ENCODE measurements at places on chromosomes 4 and X.

GRCh38 chr4:15003891-15004738, 1.8 kb downstream of the CPEB2 start:
- H3K4me3 ChIP-seq: peak overlapping the region; percentile 86
- DNase-seq: no peak
- no peaks in the 10 kb centered on the region for H3K27me3 ChIP-seq
- peak overlapping the region; percentile 88 for H3K27ac ChIP-seq
- H3K4me1 ChIP-seq: peaks cover 3% of the 10 kb centered on the region

GRCh38 chrX:150870487-150871340, 27.8 kb downstream of the CD99L2 start:
- peak; percentile 37 for DNase-seq
- no peaks in the 10 kb centered on the region for H3K36me3 ChIP-seq
- no peak overlapping the region for H3K4me3 ChIP-seq
- peaks cover 3% of the 10 kb centered on the region for H3K4me1 ChIP-seq
- H3K27ac ChIP-seq: no peak overlapping the region

- H3K36me3 ChIP-seq: no peaks in the 10 kb centered on the region
- no peak for DNase-seq
- H3K4me3 ChIP-seq: no peak overlapping the region
- no peaks in the 10 kb centered on the region for H3K27me3 ChIP-seq
- H3K27ac ChIP-seq: no peak overlapping the region
These were observed 21.8 kb upstream of the JADE1 start for GRCh38 chr4:128787509-128788311.

- DNase-seq: no peak
- H3K4me1 ChIP-seq: no peaks in the 10 kb centered on the region
- no peaks in the 10 kb centered on the region for H3K27me3 ChIP-seq
- no peak overlapping the region for H3K27ac ChIP-seq
- H3K4me3 ChIP-seq: no peak overlapping the region
These were observed 94.4 kb downstream of the SCD5 start for GRCh38 chr4:82704156-82704555.

DNA sequence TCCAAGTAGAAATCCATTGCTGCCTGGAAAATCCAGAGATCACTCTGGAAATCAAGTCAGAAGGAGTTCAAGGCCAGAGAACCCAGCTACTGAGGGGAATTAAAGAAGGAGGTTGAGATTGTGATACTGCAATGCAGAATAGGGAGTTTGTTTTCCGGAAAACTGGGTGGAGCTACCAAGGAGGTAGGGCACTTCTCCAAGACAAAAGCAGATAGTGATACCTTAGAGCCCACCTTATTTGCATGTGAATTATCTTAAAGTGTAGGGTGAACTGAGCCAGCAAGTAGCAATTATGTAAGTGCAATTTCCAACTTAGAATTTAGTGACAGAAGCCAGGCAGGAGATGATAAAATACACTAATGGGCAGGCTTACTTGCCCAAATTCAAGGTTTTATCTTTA, 178.9 kb downstream of the MID1 start:
- no peak overlapping the region for H3K27ac ChIP-seq
- DNase-seq: no peak
- H3K36me3 ChIP-seq: no peaks in the 10 kb centered on the region
- H3K4me1 ChIP-seq: no peaks in the 10 kb centered on the region

DNA sequence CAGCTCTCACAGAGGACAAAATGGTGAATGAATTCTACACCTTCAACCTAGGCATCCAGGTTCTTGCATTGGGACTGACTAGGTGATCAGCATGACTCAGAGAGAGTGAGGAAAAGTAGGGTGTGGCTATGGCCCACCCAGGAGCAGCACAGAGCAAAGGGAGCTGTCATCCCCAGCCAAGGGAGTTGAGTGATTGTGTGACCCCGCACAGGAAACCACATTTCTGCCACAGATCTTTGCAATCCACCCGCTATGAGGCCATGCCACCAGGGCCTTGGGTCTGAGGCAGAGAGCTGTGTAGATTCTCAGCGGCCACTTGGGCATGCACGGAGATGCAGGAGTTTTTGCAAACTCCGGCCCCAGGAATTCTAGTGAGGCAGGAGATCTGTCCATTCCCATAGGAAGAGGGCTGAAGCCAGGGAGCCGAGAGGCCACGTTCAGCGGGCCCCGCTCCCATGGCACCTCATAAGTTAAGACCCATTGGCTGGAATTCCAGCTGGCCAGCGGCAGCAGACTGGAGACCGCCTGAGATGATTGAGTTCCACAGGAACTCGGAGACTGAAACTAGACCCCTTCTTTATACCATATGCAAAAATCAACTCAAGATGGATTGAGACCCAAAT, 75.9 kb downstream of the NAA11 start:
- no peaks in the 10 kb centered on the region for H3K4me1 ChIP-seq
- H3K36me3 ChIP-seq: no peaks in the 10 kb centered on the region
- no peak overlapping the region for H3K27ac ChIP-seq

GRCh38 chrX:123756320-123756719, 23.5 kb upstream of the THOC2 start:
- H3K36me3 ChIP-seq: no peaks in the 10 kb centered on the region
- DNase-seq: peak; percentile 38
- H3K4me3 ChIP-seq: no peak overlapping the region
- H3K4me1 ChIP-seq: no peaks in the 10 kb centered on the region

DNA sequence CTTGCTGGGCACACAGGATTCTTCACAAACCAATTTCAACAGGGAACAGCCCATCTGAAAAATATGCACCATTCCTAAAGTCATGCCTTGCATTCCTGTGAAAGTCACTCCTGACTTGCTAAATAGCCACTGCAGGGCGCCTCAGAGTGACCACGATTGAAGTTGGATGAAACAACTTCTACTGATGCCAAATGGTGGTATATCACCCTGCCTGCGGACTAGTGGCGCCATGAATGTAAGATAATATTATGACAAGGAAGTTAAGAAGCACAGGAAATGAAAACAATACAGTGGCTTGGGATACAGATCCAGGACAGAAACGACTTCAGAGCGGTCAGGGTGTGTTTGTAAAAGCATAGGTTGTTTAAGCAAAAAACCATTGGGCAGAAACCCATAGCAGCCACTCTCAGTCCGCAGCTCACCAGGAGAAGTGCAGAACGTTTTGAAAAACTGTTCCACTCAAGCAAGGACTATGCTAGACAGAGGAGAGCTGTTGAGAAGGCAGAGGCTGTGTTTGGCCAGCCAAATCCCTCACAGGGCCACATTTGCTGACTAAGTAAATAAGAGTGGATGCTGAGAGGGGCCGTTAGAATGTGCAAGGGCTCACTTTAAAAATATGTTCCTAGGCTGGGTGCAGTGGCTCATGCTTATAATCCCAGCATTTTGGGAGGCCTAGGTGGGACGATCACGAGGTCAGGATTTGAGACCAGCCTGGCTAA, 250.4 kb downstream of the PTTG2 start:
- DNase-seq: no peak
- H3K27ac ChIP-seq: no peak overlapping the region
- peaks cover 5% of the 10 kb centered on the region for H3K4me1 ChIP-seq

GRCh38 chrX:122512561-122513072, 671.5 kb upstream of the GRIA3 start:
- H3K36me3 ChIP-seq: no peaks in the 10 kb centered on the region
- H3K4me3 ChIP-seq: no peak overlapping the region
- no peaks in the 10 kb centered on the region for H3K27me3 ChIP-seq
- DNase-seq: no peak
- H3K27ac ChIP-seq: no peak overlapping the region

- no peaks in the 10 kb centered on the region for H3K27me3 ChIP-seq
- no peak for DNase-seq
- H3K4me1 ChIP-seq: no peaks in the 10 kb centered on the region
- H3K27ac ChIP-seq: no peak within 1 kb of the TSS
- no peak within 1 kb of the TSS for H3K4me3 ChIP-seq
- no peaks in the 10 kb centered on the region for H3K36me3 ChIP-seq
These were observed at the start of gene HSD17B13 for GRCh38 chr4:87322754-87323153. Gene HSD17B13 (minus strand): TSS chr4:87322882. CDS start chr4:87322841, 41 bp downstream.

DNA sequence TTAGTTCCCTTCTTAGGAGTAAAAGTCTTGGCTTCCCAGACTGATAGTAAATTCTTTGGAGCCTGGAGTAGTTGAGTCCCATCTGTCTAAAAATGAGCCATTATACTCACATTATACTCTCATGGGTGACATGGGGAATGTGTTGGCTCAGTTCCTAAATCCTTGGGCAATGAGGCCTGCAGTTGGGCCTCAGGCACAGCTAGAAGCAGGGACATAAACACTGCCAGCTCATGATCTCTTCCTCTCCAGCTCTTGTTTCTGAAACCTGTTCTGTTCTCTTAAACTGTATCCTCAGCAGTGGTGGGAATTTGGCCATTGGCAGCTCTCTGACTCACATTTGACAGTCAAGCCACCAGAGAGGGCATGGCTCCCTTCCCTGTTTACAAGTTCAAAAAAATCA, 212.5 kb downstream of the SPATA18 start:
- no peak for DNase-seq
- H3K36me3 ChIP-seq: no peaks in the 10 kb centered on the region
- no peaks in the 10 kb centered on the region for H3K27me3 ChIP-seq
- no peaks in the 10 kb centered on the region for H3K4me1 ChIP-seq
- no peak overlapping the region for H3K27ac ChIP-seq

GRCh38 chr4:113821856-113822255, 60.3 kb upstream of the CAMK2D start:
- H3K27ac ChIP-seq: no peak overlapping the region
- peaks cover 16% of the 10 kb centered on the region for H3K4me1 ChIP-seq
- no peak for DNase-seq
- H3K36me3 ChIP-seq: no peaks in the 10 kb centered on the region
- no peak overlapping the region for H3K4me3 ChIP-seq
- no peaks in the 10 kb centered on the region for H3K27me3 ChIP-seq

DNA sequence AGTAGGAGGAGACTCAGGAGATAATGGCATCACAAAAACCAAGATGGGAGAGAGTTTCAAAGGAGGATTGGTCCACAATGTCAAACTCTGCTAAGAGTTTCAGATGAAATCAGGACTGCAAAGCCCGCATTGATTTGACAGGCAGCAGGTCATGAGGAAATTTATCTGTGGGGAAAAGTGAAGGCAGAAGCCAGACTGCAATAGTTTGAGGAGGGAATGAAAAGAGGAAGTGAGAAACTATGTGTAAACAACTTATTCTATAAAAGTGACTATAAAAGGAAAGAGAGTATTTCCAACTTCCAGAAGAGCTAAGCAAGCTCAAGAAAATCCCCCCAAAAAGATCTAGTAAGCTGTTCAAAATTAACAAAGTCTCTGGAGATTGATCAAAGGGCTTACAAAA, 66.3 kb upstream of the DGKK start:
- no peaks in the 10 kb centered on the region for H3K27me3 ChIP-seq
- H3K4me1 ChIP-seq: no peaks in the 10 kb centered on the region
- no peak overlapping the region for H3K27ac ChIP-seq
- no peak for DNase-seq
- H3K36me3 ChIP-seq: no peaks in the 10 kb centered on the region
- H3K4me3 ChIP-seq: no peak overlapping the region

DNA sequence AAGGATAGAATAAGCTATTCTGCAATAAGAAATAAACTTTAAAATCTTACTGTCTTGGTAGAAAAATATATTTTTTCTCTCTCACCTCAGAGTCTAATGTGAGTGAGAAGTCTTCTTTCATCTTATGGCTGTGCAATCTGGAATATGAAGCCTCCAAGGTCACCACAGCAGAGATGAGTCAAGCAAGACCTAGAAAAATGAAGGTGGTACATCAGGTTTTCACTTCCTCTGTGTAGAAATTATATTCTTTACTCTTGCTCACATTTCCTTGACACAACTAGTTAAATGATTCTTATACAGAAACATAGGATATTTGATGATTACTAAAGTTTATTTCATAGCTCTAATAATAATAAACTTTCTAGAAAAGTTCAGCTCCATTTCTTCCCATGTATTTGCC, 211.4 kb downstream of the CXXC4 start:
- H3K4me3 ChIP-seq: no peak overlapping the region
- H3K36me3 ChIP-seq: no peaks in the 10 kb centered on the region
- H3K27me3 ChIP-seq: no peaks in the 10 kb centered on the region

DNA sequence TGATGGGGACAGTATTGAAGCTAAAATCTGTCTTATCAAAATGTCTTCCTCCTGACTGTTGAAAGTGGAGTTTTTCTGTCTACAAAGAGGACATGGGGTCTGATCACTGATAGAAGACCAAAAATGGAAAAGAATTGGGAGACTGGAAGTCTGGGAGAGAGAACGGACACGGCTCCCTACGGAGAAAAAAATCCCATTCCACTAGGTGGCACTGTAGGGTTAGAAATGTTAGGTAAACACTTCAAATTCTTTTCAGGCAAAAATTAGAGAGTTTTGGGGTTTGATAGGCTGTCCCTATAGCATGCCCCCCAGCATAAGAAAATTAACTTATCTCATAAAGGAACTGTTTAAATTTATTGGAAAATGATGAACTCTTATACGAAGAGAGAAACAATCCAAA, 200.5 kb downstream of the FAM133A start:
- no peak overlapping the region for H3K27ac ChIP-seq
- H3K4me3 ChIP-seq: no peak overlapping the region
- H3K27me3 ChIP-seq: no peaks in the 10 kb centered on the region
- H3K4me1 ChIP-seq: no peaks in the 10 kb centered on the region
- no peak for DNase-seq

DNA sequence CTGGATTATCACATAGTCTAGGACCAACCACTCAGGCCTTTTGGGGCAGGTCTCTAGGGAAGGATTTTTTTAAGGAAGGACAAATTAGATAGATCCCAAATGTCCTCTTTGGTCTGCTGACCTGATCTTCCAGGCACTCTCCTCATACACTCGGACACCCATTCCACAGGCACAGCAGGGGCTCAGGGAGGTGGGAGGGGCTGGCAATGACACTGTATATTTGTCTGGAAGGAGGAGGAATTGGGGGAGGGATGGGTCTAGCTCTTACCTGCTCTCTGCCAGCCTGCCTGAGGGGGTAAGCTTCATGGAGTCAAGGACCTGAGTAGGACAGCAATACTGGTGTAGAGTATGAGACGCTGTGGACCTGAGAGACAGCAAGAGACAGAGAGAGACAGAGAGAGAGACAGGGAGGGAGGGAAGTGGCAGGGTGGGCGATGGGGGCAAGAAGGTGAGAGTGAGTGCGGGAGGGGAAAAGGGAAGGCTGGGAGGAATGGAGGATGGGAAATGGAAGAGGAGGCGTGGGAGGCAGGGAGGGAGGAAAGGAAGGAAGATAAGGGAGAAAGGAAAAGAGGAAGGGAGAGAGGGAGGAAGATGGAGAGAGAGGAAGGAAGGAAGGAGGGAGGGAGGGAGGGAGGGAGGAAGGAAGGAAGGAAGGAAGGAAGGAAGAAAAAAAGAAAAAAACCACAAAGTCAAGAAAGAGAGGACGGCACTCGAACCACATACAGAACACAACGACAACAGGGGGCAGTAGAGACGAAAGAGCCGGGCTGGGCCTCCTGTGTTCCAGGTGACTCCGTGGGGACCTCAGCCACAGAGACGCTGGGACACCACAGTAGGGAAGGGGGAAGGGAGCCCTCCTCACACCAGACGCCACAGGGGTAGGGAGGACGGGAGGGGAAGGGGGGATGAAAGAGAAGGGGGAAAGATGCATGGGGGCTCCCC, 1.8 kb downstream of the IQSEC2 start:
- no peaks in the 10 kb centered on the region for H3K27me3 ChIP-seq
- H3K4me3 ChIP-seq: peak overlapping the region; percentile 10
- H3K27ac ChIP-seq: no peak overlapping the region
- no peaks in the 10 kb centered on the region for H3K4me1 ChIP-seq
- H3K36me3 ChIP-seq: no peaks in the 10 kb centered on the region
- no peak for DNase-seq

GRCh38 chr4:165418073-165418472, 39.3 kb downstream of the CPE start:
- H3K27me3 ChIP-seq: no peaks in the 10 kb centered on the region
- H3K4me1 ChIP-seq: no peaks in the 10 kb centered on the region
- H3K36me3 ChIP-seq: no peaks in the 10 kb centered on the region

GRCh38 chrX:53317365-53318069, 36.1 kb upstream of the IQSEC2 start:
- DNase-seq: peak; percentile 35
- peaks cover 28% of the 10 kb centered on the region for H3K27me3 ChIP-seq
- H3K36me3 ChIP-seq: no peaks in the 10 kb centered on the region
- H3K4me1 ChIP-seq: peaks cover 4% of the 10 kb centered on the region

Data from fibroblast of lung (primary cell).